NCI-H2081 treated with DMSO at 0.1 percent for 48 hours (cell line): ENCODE measurements at places on chromosomes 3 and 15.

DNA sequence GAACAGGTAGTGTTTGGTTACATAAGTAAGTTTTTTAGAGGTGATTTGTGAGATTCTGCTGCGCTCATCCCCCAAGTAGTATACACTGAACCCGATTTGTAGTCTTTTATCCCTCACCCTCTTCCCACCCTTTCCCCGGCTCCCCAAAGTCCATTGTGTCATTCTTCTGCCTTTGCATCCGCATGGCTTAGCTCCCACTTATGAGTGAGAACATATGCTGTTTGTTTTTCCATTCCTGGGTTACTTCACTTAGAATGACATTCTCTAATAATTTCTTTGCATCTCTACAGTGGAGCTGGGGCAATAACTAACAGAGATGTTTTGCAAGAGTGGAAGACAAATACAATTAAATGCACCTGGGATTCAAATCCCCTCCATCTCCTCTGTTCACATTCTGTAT lies 93.2 kb downstream of the TP63 start:
- no peak for DNase-seq

DNA sequence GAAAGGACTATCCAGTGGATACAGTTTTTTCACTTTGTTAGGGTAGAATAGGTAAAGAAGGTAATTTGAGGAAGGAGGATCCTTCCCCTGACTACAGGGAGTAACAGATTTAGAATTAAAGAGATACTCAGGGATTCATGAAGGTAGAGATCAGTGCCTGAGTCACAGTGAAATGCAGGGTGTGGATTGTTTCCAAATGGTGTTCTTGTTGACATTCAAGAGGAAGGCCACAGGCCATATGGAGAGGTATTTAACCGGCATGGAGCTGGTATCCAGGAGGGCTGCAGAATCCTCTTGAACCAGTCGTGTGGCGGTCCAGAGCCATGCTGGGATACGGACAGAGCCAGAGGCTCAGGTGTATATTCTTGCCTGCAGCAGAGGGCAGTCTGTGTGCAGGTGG lies 28.2 kb downstream of the GYG1 start:
- DNase-seq: no peak

GRCh38 chr3:49028298-49028672 lies 913 bp downstream of the IMPDH2 start:
- no peak for DNase-seq

DNA sequence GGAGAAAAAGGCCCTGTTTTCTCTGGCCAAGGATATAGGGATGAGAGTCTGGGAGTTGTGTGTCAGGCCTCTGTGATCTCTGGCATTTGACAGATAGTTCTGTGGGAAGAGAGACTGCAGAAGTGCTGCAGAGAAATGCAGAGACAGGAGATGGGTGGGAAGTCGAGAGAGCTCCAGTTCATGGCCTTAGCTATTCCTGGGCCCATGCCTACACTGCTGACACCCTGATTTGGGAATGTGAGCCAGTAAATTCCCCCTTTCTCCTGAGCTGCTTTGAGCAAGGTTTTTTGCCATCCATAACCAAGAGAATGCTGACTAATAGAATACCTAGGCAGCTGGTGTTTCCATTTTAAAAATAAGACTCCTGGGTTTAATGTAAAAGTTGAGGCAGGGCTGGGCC lies 59.3 kb downstream of the EBLN2 start:
- DNase-seq: no peak

DNA sequence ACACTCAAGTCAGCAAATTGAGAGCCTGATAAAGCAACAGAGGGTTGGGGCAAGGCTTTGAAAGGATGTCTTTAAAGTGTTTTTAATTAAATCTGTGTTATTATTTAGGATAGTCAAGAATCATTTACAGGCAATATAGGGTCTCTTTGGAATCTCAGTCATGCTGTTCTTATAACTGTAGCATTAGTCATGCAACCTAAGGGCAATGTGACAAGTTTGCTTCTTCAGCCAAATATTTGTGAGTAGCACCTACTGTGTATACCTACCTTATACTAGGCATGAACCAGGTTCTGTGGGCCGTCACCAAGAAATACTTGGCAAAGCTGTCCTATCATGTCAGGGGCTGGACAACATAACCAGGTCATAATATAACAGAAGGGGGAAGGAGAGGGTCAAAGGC lies 184.6 kb upstream of the TRIM42 start:
- no peak for DNase-seq

- DNase-seq: no peak
Measured at GRCh38 chr3:104149154-104149553, 1217.6 kb upstream of the ALCAM start.

- DNase-seq: no peak
Measured at GRCh38 chr3:119781330-119782198, at the start of gene NR1I2. Gene NR1I2 (plus strand): TSS chr3:119782101.

- DNase-seq: no peak
Measured at GRCh38 chr3:47741925-47742324, 39.8 kb downstream of the SMARCC1 start.

DNA sequence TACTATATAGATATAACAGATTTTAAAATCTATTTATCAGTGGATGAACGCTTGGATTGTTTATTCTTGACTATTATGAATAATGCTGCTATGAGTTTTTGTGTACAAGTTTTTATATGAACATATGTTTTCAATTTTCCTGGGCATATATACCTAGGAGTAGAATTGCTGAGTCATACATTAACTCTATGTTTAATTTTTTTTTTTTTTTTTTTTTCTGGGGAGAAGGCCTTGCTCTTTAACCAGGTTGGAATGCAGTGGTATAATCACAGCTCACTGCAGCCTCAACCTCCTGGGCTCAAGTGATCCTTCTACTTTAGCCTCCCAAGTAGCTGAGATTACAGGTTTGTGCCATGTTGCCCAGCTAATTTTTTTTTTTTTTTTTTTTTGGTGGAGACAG lies 9.1 kb downstream of the CIDEC start:
- DNase-seq: no peak

GRCh38 chr3:150555859-150556436 lies 9.4 kb downstream of the EIF2A start:
- DNase-seq: no peak

DNA sequence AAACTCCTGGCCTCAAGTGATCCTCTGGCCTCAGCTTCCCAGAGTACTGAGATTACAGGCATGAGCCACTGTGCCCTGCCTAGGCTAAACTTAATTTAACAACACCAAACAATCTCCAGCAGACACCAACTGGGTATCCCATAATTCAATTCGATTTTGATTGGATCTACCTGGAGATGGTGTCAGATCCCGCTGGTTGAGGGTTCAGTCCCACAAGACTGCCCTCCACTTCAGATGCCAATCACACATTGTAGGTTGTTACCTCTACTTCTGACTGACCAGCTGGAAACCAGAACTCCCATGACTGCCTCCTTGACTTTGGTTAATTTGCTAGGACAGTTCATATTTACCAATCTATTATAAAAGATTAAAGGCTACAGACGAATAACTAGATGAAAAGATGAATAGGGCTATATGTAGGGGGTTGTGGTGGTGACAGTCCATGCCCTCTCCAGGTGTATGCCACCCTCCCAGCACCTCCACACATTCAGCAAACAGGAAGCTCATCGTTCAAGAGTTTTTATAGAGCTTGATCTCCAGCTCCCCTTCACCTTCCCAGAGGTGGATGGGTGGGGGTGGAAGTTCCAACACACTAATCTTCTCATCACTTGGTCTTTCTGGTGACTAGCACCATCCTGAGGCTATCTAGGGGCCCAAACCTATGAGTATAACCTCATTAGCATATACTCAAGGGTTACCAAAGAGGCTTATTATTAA lies 9.3 kb downstream of the B2M start:
- no peak for DNase-seq

- DNase-seq: no peak
Measured at GRCh38 chr3:173992416-173992815, 594.9 kb downstream of the NLGN1 start.

GRCh38 chr3:37937156-37937555 lies 53.4 kb upstream of the VILL start:
- no peak for DNase-seq

- DNase-seq: no peak
Measured at GRCh38 chr15:93466380-93466779, 377.4 kb upstream of the RGMA start.

GRCh38 chr3:9416139-9416780 lies 18.8 kb downstream of the SETD5 start:
- no peak for DNase-seq

DNA sequence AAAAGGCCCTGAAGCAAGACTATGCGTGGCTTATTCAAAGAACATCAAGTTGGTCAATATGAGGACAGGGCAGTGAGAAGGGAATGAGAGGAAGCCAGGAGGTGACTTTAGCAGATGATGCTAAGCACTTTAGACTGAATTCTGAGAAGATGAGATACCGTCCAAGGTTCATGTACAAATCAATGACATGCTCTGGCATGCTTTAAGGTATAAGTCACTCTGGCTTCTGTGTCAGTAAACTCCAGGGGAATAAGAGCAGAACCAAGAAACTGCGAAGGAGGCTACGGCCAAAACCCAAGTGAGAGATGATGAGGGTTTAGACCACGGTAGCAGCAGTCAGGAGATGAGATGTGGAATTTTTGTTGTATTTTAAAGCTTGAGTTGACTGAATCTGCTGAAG lies 8.9 kb upstream of the CCDC50 start:
- DNase-seq: no peak

- no peak for DNase-seq
Measured at GRCh38 chr3:54188176-54188791, 65.9 kb downstream of the CACNA2D3 start.

DNA sequence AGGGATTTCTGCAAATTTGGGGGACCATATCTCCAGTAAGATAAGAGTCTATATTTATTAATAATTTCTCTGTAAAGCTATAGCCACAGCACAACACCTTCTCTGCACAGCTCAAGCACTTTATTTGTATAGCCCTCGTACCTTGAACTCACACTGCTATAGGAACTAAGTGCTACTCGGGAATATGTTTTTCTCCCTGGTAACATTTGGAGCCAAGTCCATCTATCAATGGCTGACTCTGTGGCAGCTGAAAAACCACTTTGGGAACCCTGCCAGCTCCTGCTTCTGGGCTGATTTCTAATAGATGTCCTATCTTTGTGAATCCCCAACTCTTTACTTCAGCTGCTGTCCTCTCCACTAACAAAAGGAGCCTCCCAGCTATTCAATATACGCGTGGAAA lies 298.5 kb downstream of the GBE1 start:
- DNase-seq: no peak

DNA sequence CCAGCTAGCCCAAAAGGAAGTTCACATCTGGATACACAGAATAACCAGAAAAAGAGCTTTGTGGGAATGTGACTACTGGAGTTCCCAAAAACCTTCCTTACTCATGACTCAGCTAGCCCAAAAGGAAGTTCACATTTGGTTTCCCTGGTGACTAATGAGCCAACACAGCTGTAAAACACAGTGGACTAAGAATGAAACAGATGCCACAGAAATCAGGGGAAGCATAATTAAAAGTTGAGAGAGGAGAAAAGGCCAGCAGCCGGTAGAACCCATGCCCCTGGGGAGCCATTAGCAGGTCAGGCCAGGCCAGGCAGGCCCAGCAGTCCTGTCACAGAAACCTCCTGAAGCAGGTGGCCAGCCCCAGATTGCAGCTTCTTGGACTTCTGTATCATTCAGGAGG lies 130.3 kb downstream of the GHSR start:
- no peak for DNase-seq

DNA sequence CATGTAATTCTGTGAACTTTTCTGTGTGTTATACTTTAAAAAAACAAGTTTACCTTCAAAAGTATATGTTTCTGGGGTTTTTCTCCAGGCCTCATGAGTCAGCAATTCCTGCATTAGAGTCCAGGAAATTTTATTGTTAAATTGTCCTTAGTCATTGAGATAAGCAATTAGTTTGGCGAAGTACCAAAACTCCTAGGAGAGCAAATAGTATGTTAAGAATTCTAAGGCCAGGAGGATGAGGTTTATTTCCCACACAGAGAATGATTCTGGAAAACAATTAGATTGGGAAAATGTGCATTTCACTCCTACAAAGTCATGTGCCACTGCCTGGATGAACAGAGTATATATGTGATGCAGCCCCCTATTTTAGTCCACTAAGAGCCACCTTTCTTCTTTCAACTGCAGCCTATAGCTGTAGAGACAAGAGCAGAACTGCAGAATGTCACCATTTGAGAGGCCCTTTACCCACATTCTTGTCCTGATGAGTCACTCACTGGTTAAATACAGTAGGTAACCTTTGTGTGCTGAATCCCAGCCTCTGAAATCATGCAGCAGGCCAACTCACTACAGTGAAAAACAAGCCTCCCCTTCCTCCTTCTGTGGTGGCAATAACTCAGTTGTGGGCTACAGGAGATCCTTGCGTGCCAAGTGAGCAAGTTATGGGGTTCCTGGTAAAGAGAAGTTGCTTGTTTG lies 452.8 kb upstream of the THBS1 start:
- no peak for DNase-seq

- no peak for DNase-seq
Measured at GRCh38 chr3:159130108-159130507, 328.3 kb downstream of the MFSD1 start.
